Activated CD8-positive, alpha-beta memory T cell treated with anti-CD3 and anti-CD28 coated beads for 48 hours (primary cell): ENCODE measurements at places on chromosomes 6 and 20.

DNA sequence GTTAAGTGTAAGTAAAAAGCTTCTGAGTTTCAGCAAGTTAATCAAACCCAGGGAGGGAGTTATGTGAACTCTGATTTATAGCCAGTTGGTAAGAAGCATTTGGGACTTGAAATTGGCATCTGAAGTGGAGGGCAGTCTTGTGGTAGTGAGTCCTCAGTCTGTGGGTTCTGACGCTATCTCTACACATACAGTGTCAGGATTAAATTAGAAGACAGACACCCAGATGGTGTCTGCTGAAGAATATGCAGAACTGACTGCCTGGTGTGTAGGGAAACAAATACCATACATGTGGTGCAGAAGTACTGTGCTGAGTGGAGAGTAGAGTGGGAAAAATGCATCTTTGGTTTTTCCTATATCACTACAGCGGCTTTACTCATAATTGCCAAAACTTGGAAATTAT lies 43.5 kb upstream of the PLN start:
- DNase-seq = no peak

DNA sequence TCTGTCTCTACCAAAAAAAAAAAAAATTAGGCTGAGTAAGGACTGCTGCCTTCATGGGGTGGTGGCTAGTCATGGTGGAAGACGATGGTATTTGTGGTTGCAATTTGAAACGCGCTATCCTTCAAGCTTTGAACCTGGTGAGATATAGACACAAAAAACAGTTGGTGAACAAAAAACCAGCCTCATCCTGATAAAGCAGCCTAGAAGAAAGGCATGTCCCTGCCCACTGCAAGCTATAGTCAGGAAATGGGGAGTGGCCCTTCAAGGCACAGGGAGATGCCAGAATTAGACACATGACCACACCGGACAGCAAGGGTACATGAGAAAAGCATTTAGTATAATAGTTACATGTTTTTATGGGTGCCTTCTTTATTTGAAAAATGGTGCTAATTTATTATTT lies 193.6 kb downstream of the NFATC2 start:
- DNase-seq = no peak

DNA sequence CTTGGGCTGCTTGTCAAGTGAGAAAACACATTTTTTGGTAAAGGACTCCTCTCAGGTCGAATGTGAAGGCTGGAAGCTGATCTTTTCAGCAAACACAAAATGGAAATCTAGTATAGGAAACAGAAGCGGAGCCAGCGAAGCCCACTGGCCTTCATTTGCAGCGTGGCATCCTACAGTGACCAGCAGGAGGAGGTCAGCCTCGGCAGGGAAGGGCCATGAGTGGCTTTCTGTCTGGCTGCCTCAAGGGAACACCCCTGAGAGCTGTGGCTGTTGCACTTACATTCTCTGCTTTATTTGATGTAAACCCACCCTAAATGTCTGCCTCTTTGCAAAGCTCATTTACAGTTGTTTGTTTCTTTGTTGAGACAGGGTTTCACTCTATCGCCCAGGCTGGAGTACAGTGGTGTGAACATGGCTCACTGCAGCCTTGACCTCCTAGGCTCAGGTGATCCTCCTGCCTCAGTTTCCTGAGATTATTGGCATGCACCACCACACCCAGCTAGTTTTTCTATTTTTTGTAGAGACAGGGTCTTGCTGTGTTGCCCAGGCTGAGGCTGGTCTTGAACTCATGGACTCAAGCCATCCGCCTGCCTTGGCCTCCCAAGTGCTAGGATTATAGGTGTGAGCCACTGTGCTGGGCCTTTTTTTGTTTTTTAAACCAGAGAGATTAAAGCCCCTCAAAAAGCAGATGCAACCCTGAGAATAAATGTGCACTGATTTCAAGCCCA lies 322.0 kb upstream of the SOX4 start:
- DNase-seq = no peak

DNA sequence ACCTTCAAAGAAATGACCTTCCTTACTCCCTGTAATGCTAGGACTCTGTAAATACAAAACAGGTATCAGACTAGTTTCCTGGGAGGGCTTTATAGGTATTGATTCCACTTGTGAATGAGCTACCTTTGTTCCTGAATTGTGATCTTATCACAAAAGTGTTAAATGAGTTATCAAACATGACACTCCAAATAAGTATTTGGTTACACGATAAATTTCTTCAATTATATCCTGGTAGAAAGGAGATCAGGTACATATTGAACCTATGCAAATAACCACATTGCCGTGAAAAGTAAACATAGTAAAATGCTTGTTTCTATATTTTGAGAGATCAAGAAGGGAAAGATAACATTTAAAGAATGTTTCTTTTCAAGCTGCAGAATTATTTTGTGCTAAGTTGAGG lies 285.3 kb downstream of the HIVEP2 start:
- no peak for DNase-seq

GRCh38 chr6:111597291-111598086 lies 8.2 kb downstream of the TRAF3IP2 start:
- no peak for DNase-seq

- DNase-seq = no peak
Measured at GRCh38 chr6:70164556-70164955, 138.3 kb downstream of the COL9A1 start.

- no peak for DNase-seq
Measured at GRCh38 chr6:170280689-170281045, 10.2 kb downstream of the DLL1 start.

DNA sequence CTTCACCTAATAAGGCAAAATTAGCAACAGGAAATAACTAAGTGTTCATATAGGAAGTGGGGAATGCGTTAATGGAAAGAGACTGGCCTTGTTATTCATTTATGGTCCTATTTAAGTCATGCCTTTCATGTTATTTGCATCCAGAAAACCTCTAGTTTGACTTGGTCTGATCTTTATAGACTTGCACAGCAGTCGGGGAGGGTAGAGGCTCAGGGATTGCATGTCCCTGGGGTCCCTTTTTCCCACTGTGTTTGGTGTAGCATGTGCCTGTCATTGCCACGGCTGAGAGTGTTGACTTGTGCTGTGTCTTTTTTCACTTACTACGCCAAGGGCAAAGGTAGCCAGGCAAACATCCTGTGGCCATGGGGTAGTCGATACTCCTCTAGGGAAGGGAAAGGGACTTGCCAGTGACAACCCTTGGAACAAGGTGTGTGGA lies 105.4 kb upstream of the RIN2 start:
- no peak for DNase-seq

DNA sequence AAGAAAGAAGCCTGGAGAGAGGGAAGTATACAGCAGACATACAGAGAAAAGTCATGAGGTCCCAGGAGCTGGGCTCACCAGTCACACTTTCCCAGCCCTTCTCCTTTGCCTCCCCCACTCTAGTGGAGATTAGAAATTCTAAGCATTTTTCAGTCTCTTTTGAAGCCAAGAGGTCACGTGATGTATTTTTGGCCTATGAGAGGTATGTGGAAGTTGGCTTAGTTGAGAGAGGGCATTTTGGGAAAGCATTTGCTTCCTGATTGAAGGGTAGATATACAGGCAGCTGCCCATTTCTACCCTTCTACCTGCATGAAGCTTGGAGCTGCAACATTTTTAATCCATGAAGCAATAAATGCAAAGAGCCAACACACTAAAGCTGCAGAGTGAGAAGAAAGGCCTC lies 106.0 kb upstream of the TNFAIP3 start:
- no peak for DNase-seq

- DNase-seq = peak; percentile 3
Measured at GRCh38 chr20:49045440-49046086, 549 bp upstream of the CSE1L start.

- no peak for DNase-seq
Measured at GRCh38 chr6:47156196-47156595, 114.1 kb upstream of the ADGRF1 start.

- no peak for DNase-seq
Measured at GRCh38 chr20:58431134-58431533, 42.1 kb downstream of the VAPB start.

- no peak for DNase-seq
Measured at GRCh38 chr20:35463455-35464300, 8.3 kb downstream of the CEP250 start.

GRCh38 chr6:140744659-140745320 lies 1370.3 kb upstream of the CITED2 start:
- no peak for DNase-seq

- no peak for DNase-seq
Measured at GRCh38 chr6:138539876-138540275, 40.6 kb upstream of the NHSL1 start.

- no peak for DNase-seq
Measured at GRCh38 chr6:70258483-70258882, 44.4 kb downstream of the COL9A1 start.

DNA sequence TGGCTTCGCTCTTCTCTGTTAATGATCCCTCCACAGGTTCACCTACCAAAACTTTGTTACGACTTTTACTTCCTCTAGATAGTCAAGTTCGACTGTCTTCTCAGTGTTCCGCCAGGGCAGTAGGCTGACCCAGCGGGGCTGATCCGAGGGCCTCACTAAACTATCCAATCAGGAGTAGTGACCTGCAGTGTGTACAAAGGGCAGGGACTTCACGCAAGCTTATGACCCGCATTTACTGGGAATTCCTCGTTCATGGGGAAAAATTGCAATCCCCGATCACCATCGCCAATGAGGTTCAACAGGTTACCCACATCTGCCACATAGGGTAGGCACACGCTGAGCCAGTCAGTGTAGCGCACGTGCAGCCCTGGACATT lies 771.4 kb upstream of the DEFB115 start:
- DNase-seq = no peak

GRCh38 chr6:78538002-78538401 lies 329.3 kb upstream of the IRAK1BP1 start:
- DNase-seq = no peak

GRCh38 chr6:44162876-44163625 lies 4.4 kb downstream of the CAPN11 start:
- no peak for DNase-seq

- no peak for DNase-seq
Measured at GRCh38 chr6:141658696-141659095, 474.0 kb upstream of the GJE1 start.

DNA sequence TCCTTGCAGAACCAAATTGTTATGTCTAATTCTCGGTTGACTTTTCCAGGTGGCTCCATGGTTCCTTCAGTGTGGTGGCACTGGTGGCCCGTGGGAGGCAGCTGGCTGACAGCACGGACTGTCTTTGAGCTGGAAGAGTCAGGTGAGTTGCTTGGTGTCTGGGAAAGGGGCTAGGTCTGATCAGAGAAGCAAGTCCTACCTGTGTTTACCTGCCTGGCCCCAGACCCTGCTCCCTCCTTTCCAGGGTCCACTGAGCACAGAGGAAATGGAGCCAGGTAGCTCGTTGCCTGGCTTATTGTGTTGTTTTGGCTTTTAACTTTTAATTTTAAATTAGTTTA lies 111.8 kb downstream of the BANF2 start:
- DNase-seq = no peak

DNA sequence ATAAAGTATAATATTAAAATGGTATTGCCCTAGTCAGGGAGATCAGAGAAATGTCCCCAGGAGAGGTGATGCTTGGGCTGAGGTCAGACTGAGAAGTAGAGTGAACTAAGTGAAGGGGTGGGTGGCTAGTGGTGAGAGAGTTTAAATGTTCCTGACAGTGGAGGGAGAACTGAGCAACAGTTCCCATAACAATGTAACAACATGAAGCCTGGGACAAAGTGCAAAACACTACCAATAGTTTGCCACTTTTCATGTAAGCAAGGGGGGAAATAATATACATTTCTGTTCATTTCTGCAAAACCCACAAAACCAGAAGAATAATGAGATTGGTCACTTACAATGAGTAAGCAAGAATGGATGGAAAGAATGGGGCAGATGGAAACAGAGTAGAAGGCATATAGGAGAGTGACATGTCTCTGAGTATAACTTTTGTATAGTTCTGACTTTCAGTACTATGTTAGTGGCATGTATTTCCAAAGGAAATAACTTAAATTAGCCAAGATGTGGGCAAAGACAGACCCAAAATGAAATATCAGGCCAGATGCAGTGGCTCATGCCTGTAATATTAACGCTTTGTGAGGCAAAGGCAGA lies 13.3 kb upstream of the FAXC start:
- DNase-seq = no peak

- DNase-seq = no peak
Measured at GRCh38 chr6:134903448-134903847, 46.5 kb downstream of the ALDH8A1 start.
